ENCODE measurements at places on chromosomes 6 and 20. TPM values are rescaled to one million over a fixed set of nuclear protein-coding genes. Genes with fewer than 3 reads are reported as not detected.

DNA sequence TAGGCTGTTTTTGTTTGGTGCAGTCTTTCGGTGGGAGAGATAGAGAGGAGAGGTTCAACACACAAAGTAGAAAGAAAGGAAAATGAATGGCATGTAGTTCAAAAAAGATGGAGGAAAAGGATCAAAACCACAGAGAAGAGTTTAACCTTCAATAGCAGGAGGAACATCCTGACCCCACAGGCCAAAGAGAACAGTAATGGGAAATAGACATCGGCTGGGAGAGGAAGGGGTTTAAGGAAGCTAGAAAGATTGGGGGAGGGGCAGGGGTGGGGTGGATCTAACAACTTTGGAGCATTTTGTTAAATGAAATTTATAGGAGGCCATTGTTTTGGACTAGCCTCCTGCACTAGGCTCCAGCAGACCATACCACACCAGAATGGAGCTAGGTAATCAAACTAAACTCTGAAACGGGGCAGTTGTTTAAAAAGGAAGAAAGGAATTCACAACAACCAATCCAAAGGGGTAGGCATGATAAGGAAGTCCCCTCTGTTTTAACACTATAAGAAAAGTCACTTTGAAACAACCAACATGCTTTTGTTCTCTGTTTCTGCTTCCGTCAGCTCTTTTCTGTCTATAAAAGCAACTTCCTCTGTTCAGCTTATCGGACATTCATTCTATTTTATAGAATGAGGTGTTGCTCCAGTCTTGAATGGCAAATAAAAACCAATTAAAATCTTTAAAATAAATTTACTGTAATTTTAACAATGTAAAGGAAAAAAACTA lies 82.6 kb downstream of the EPB41L2 start:
- no peak for DNase-seq

Gene CTAGE9
- total RNA-seq = not detected

Gene TRIM39
- total RNA-seq = 9.0 TPM

DNA sequence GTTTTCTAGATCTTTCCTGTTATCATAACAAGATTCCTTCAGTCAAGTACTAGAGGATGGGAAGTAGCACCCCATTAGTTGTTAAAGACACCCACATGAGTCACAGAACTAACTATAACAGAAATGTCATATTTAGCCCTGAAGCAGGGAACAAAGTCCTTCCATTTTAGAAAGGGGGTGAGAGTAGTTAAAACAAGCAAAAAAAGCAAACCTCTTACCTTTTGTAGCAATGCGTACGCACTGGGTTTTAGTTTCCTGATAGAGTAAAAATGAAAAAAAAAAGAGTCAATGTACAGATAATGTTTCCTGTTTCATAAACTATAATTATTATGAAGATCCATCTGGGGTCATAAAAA lies 163.7 kb upstream of the THEMIS start:
- no peak for DNase-seq

Gene OVOL2
- not detected for total RNA-seq

Gene SPDEF
- total RNA-seq = not detected

- no peak for DNase-seq
These were observed 96.4 kb upstream of the EPHA7 start for GRCh38 chr6:93515736-93516135.

DNA sequence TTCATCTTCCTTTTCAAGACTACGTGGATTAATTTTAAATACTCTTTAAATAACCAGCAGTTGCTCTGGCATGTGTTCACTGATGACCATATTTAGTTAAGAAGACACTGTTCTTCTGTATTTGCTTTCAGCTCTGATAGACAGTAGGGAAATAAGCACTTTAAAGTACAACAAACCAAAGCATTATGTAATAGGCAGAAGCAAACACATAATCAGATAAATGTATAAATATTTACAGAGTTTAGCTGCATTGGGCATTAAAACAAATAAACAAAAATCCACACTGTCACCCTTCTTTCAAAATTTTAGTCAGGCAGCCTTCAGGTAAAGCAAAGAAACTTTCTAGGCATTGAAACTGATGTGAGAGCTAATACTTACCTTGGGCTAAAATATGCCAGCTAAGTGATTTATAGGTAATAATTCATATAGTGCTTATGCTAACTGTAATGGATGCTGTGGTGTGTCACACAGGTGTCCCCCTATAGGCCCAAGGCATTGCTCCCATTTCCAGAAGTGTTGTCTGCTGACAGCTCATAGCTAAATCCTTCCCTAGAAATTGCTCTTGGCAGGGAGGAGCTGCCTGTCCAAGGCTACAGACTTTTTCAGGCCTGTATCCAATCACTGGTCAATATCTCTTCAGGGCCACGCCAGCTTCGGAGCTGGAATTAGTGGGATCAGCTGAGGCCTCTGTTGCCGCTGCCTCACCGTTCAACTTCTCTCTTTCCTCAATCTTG lies 111.5 kb upstream of the CITED2 start:
- no peak for DNase-seq

Gene POU5F1
- total RNA-seq = not detected

GRCh38 chr6:139801571-139802321 lies 427.3 kb upstream of the CITED2 start:
- DNase-seq = no peak

Gene MTFR2
- 4.6 TPM for total RNA-seq

Gene XRN2
- 111 TPM for total RNA-seq

DNA sequence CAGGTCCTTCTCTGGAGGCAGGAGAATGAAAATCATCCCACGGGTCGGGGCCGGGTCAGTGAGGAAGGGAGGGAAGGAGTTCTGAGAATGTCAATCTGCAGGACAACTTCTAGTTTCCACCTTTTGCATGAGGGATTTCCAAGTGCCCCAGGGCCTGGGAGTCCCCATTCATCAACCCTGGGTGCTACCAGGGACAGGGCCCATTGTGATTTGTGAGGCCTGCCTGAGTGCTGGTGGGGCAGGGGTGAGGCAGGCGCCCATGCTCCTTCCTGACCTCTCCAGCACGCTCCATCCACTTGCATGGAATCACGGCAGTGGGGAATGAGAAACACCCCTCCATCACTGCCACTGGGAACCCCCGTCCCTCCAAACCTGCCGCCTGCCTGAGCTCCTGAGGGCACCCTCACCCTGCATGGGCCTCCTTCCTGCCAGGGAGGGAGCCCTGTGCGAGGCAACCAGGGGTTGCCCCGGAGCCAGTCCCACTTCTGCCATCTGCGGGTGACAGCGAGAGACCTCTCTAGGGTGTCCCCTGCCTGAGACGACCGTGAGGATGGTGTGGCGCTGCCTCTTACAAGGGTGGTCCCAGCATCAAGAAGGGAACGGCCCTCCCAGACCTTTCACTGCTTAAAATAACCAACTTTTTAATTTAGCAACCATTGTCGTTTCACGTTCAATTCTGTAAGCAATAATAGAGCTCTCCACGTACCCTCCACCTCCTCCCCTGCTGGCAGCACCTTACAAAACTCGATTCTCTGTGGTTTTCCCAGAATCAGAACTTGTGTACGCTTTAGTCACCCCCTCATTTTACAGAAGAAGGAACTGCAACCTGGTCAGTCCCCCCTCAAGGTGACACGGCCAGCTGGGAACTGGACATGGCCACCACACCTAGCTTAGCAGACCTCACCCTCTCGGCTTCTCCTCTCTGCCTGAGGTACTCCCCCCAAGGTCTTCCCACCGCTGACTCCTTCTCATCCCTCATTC lies 28.6 kb downstream of the PMEPA1 start:
- no peak for DNase-seq

- DNase-seq = no peak
These were observed 15.7 kb upstream of the CST7 start for GRCh38 chr20:24933266-24933908.

Gene IRAK1BP1
- 0.16 TPM for total RNA-seq

DNA sequence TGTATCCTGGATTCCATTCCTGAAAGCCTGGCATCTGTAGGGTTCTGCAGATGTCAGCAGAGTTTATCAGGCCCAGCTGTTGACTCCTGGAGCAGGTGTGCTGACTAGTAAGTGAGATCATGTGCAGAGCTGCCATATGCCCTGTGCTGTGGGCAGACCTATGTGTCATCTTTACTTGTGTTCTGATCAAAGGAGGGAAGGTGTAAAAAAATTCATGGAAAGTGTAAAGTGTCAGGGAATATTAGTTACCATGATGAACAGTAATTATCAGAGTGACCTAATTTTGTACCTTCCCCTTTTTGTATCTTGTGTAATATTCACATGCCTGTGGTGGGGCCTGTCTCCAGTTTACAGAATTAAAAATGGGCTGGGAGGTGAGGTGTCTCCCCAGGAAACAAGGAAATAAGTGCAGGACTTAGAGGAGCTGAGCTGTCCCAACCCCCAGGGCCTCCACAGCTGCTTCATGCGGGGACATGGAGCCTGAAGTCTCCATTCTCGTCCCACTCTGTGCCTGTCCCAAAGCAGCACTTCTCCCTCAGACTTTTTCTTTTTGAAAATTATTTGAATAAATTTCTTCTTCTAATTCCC lies 148.2 kb upstream of the GGTLC1 start:
- no peak for DNase-seq

GRCh38 chr6:139295901-139296300 lies 4.1 kb upstream of the TXLNB start:
- no peak for DNase-seq

- no peak for DNase-seq
These were observed 30.8 kb downstream of the BPIFB1 start for GRCh38 chr20:33313686-33314314.

- DNase-seq = no peak
These were observed at the start of gene PRELID3B for GRCh38 chr20:59042151-59042795. TSS of gene PRELID3B (minus strand) at chr20:59042786. CDS start at chr20:59042730, 56 bp downstream.

- peak; percentile 96 for DNase-seq
These were observed 109.8 kb downstream of the HFE start for GRCh38 chr6:26196846-26197635.

Gene ZBP1
- total RNA-seq = not detected

- no peak for DNase-seq
These were observed 259.2 kb downstream of the ADGB start for GRCh38 chr6:146857980-146858347.

Gene NKAPL
- not detected for total RNA-seq

Gene NOTCH4
- 2.0 TPM for total RNA-seq

Gene SEL1L2
- total RNA-seq = not detected

DNA sequence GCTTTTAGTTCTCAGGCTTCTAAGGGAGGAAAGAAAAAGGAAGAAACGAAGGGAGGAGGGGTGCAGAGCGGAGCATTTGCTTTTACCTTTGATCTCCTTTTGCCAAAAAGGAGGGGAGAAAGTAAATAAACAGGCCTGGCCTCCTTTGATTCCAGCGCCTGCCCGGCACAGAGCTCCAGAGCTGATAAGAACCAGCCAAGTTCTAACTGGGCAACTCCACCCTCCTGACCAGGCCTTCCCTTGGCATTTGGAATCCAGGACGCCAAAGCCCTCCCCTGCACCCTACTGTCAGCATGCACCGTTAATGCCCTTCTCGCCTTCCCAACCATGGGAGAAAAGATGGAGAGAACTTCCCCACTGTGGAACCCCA lies 120.8 kb upstream of the PTPN1 start:
- DNase-seq = no peak

GRCh38 chr6:114000069-114000468 lies 29.1 kb upstream of the HDAC2 start:
- DNase-seq = peak; percentile 52

Gene DLL1
- total RNA-seq = not detected

DNA sequence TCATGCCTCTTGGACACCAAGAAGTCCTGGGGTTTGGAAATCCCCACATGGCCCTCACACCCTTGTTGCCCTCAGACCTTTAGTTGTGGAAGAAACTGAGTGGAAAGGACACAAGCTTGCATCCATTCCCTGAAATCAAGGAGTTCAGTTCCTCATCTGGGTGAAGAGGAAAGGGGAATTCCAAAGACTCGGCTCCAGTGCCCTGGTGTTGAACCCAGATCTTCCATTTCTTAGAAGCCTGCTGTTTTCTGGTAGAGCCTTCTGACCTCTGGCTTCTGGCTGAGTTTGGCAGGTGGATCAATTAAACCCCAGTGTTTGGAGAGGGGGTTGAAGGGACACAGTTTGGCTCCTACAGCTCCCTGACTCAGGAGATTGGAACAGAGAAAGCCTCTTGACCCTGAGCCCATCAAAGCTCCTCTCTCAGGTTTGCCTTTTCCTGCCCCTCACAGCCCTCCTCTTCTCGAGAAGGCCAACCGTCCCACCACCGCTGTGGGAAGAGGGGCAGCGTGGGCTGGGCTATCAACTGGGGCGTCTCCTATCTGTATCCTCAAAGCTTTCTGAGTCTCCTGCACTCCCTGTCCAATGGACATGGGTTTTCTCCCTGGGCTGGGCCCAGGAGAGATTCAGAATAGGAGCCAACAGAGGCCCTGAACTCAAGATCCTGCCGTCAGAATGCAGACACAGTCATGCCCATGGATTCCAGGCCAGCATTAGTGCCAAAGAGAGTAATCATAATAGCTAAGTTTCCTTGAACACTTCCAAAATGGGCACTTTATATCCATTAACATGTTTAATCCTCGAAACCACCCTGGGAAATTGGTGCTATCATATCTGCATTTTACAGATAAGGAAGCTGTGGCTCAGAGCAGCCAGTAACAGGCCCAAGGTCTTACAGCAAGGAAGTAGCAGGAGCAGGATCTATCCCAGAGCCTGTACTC lies 146.2 kb downstream of the VEGFA start:
- no peak for DNase-seq

Gene MYCT1
- not detected for total RNA-seq

- DNase-seq = no peak
These were observed 249.8 kb downstream of the HDGFL1 start for GRCh38 chr6:22819209-22819608.

- no peak for DNase-seq
These were observed 70.7 kb downstream of the LYRM2 start for GRCh38 chr6:89567630-89568390.

Gene CLPSL2
- total RNA-seq = not detected

DNA sequence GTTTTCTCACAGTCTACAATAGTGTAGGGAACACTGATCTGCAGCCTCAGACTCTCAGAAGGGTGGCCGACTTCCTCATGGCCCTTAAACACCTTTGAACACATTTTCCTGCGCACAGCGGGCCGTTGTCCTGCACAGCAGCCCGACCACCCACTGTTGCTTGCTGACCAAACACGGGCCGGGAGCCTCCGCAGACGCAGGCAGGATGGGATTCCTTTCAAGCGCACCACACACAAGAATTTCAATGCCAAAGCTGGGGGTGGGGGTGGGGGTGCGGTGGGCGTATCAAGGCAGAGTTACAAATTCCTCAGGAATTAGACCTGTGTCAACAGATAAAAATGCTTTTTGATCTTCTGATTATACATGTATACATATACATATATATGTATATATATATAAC lies 74.5 kb downstream of the HUS1B start:
- DNase-seq = peak; percentile 94

DNA sequence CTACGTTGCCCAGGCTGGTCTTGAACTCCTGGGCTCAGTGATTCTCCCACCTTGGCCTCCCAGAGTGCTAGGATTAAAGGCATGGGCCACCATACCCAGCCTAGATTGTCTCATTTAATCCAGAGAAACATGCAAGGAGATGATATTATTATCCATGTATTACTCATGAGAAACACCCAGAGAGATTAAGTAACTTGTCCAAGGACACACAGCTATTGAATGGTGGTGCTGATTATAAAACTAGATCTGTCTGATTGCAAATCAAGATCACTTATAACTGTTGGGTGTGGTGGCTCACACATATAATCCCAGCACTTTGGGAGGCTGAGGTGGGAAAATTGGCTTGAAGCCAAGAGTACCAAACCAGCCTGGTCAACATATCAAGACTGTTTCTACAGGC lies 94.4 kb upstream of the ZNF217 start:
- no peak for DNase-seq

Gene OR12D3
- not detected for total RNA-seq

Gene PPP1R18
- 76.8 TPM for total RNA-seq

Gene HCK
- not detected for total RNA-seq
